ENCODE measurements at places on chromosomes 4 and X.
A peak's percentile ranks its signal among the peaks of the same experiment; 100 is the strongest.

DNA sequence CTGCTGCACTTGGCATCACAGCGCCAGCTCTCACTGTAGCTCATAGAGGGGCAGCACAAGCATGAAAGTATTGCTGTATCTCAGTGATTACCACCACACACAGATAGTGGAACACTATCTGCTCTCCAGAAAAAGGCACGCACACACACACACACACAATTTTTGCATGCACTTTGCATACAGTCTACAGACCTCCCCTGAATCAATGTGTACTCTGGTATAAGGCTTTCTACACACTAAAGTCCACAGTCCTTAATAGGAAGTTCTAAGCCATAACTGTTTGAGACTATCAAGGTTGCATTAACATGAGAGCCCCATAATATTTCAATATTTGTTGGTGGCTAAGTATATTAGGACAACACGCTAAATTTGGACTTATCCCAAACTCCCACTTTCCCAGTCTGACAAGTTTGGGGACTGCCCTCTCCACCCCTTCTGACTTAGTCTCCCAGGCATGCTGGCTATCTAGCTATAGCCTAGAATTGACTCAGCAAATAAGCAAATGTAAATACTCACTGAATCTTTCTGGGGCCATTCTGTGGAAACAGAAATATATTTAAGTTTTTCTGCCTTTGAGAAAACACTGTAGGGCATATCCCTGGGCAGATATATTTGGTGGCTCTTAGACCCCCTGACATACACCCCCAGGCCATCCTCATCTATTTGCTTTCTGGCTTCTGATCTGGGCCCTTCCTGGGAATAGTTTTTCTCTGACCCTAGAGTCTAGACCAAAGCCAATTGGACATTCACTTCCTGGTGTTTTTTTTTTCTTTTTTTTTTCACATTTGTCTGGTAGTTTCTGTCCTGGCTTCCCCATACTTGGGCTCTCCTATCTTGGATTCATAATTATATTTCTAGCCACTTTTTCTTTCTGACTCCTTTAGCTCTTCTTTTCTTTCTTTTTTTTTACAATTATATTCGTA is 36.4 kb upstream of the CT47C1 start:
- peak; percentile 82 for DNase-seq

DNA sequence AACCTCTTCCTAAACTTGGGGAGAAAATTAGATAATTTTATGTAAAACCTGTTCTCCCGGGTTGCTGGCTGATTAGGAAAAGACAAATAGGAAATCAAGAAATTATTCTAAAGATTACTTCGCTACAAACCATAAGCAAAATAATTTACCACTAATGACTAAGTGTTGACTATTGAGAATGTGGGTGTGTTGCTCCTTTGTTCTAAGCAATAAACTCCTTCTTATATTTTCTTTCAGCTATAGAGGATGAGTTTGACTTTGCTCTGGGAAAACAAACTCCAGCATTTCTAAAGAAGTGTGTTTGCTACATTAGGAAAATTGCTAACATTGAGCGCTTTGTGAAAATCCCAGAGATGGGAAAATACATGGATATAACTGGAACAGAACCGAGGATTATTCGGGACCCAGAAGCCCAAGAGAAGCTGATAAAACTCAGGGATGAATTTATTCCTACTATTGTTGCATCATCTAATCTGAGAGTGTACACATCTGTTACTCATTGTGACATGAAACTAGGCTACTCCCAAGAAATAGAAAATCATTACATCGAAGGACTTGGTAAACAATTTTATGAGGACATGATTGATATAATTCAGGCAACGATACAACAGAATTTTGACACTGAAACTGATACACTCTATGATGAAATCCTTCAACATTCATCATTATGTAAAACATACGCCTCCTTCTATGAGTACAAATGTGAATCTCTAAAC is 194.2 kb downstream of the NWD2 start:
- no peak for DNase-seq

DNA sequence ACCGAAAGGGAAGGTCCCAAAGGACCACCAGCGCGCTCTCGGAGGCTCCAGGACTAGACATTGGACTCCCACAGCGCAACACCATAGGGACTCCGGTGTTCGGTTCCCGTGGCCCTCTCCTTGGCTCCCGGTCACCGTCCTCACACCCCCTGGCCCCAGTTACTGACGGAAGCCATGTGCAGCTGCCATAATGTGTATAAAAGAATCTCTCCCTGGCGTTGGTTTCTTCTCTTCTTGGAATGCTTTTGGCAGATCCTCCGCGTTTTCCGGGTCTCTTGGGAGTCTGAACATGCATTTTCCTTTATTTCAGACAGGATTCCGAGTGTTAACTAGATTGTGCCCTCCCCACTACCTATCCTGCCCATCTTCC is 69.8 kb downstream of the FBXO8 start:
- no peak for DNase-seq

DNA sequence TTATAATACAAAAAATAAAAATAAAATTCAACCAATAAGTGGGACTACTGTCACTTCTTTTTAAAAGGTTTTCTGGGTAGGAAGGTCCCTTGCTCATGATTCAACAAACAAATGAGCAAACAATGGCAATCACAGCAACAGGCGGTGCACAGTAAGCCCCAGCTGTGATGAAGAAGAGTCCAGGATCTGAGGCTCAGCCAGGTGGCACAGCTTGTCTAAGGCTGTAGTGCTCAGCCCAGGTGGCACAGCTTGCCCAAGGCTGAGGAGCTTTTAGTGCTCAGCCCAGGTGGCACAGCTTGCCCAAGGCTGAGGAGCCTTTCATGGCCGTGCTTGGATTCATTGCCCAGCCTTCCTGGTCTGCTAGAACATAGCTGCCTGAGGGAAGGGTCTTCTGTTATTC is 75.0 kb downstream of the ZFYVE28 start:
- DNase-seq: no peak

- DNase-seq: no peak
Observed at GRCh38 chr4:6065934-6066590, 47.8 kb upstream of the C4orf50 start.

DNA sequence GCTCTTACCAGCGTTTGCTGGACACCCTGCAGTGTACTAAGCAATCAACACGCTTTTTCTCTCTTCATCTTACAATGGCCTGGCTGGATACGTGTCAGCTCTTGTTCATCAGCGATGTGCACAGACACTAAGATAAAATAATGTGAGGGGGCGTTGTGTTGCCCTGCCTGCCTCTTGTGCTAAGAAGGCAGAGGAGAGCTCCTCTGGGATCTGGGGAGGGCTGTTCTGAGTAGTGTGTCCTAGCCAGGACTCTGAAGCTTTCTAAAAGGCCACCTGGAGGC is 49.7 kb downstream of the NELFA start:
- DNase-seq: no peak

DNA sequence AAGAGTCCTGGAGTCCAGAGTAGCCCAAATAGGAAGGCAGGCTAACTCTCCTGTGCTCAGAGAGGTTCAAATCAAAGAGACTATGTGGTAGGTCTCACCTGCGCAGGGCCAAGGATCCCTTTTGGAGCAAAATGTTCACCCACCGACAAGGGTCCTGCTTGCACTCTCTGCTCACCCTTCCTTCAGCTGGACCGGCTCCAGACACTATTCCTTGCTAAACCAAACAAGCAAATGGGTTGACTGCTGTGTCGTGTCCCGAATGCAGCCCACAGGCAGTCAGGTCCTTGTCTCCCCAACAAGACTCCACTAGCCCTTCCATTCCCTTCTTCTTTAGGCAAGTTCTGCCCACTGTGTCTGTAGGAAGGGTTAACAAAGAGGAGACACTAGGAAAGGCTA is 760 bp downstream of the TRMT2B start:
- DNase-seq: no peak
